ENCODE measurements at places on chromosomes 16 and 17. TPM values are rescaled to one million over a fixed set of nuclear protein-coding genes. Genes with fewer than 3 reads are reported as not detected.

DNA sequence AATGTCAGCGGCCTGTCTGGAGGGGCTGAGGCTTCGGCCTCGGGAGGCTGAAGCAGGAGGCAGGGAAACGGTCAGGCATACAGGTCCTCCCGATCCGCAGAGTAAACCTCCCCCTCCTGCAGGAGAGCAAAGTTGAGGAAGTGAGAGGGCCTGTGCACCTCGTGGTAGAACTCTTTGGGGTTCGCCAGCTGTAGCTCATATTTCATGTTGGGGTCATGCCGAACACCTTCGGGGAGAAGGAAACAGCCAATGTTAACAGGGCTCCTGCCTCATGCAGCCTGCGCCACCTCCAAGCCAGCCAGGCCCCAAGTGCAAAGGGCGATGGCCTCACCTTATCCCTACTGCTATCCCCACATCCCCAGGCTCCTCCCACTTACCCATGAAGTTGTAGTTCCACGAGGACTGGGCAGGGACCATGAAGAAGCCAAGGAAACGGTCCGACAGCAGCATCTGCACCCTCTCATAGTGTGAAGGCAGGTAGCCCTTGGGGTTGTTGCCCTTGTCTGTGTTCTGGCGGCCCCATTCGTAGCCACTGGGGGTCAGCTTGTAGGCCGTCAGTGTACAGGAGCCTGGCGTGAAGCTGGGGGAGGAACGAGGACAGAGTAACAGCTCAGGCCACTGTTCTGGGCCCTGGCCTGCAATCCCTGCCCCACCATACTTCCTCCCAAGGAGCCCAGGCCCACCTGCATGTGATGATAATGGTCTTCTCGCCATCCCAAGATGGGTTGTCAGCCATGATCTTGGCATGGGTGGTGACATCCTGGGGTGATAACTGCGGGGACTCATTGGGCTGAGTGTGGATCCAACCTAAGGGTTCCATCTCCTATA lies 1.3 kb upstream of the RILP start:
- DNase-seq, result peak; percentile 62

AMZ2 gene
- total RNA-seq, result 75.8 TPM

MYO15A gene
- 0.70 TPM for total RNA-seq

HASPIN gene
- total RNA-seq, result 25.3 TPM

GRCh38 chr16:31456988-31457360 lies 2.3 kb upstream of the ARMC5 start:
- DNase-seq, result no peak

- no peak for DNase-seq
These were observed 122.9 kb downstream of the SDK2 start for GRCh38 chr17:73521376-73521775.

GRCh38 chr17:40577611-40578065 lies 12.4 kb upstream of the CCR7 start:
- DNase-seq, result peak; percentile 87

GRCh38 chr16:67694611-67695010 lies 24.5 kb downstream of the GFOD2 start:
- DNase-seq, result no peak

DNA sequence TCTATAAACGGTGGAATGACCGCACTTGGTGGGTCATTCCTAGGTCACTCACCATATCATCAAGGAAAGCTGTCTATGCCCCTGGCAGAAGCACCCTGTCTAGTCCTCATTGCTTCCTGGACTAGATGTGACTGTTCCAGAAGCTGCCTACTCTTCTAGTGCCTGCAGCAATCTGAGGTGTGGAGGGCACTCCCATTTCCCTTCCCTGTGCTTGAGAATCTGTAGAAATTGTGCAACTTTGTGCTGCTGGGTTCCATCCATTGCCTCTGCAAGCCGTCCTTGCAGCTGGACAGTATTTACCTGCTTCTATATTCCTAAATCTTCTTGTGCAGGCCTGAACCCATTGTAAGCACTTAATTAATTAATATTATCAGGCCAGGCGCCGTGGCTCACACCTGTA lies 52.1 kb downstream of the CACNG3 start:
- no peak for DNase-seq

DNA sequence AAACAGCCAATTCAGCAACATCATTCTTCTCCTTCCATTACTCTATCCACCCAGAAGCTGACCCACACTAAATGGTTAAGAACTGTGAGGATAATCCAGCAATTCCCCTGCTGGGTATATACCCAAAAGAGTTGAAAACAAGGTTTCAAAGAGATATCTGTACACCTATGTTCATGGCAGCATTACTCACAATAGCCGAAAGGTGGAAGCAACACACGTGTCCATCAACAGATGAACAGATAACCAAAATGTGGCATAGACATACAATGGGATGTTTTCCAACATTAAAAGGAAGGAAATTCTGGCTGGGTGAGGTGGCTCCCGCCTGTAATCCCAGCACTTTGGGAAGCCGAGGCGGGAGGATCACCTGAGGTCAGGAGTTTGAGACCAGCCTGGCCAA lies 19.9 kb downstream of the MIS12 start:
- DNase-seq, result no peak

- no peak for DNase-seq
These were observed 56.0 kb upstream of the FA2H start for GRCh38 chr16:74830648-74831047.

DNA sequence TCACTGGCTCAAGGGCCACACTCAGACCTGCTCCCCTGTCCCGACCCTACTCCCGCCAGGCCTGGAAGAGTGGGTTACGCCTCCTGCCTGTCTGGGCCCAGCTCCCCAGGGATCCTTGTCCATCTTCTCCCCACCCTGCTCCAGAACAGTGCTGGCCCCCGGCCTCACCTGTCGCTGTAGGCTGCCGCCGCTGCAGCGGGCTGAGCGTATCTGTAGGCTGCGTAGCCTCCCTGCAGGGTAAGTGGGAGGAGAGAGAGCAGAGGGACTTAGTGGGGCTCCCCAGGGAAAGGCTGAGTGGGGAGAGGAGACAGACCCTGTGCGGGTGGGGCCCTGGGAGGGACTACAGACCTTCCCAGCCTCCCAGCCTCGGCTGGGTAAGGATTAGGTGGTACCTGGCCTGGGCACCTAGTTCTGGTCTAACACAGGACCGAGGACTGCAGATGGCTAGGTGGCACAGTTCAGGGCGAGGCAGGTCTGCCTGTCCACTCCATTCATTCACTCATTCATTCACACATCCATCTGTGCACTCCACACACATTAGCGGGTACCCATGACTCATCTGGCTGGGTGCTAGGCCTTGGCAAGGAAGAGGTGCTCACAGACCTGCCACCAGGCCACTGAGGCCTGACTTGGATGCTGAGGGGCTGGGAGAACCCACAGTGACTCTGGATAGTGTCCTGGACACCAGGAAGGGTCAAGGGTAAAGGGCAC lies 20.9 kb downstream of the ENGASE start:
- no peak for DNase-seq

TMEM204 gene
- 20.8 TPM for total RNA-seq

DNA sequence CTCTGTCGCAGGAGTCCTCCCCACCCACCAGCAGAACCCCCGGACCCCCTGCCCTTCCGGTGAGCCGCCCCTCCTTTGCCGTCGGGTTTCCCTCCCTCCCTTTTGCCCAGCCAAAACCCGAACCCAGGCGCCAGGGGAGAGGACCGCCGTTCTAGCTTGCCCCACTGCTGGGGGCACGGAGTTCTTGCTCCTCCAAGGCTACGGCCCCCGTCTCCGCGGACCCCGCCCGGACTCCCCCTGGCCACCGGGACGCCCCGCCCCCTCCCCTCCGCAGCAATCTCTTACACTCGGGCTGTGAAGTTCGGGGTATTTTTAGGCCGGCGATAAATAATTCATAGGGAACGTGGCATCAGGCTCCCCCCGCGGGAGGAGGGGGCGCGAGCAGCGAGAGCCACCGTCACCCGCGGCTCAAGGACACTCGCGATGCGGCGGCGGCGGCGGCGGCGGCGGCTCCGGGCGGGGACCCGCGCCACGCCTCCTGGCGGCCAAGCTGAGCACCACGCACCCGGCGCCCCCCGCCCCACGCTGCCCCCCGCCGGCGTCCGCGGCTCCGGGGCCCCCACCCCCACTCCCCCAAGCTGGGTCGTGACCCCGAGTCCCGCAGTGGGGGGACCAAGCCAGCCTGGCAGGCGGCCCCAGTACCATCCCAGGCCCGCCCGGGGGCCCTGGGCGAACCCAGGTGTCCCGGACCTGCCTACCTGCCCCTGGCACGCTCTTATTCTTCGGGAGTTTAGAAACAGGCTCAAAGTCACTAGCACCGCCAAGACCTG lies at the start of gene GRIN2C:
TSS of gene GRIN2C (minus strand) at position 427 of the 770 bp plus-strand sequence. CDS start 4,793 bp downstream, outside the sequence.
- peak; percentile 83 for DNase-seq

DNA sequence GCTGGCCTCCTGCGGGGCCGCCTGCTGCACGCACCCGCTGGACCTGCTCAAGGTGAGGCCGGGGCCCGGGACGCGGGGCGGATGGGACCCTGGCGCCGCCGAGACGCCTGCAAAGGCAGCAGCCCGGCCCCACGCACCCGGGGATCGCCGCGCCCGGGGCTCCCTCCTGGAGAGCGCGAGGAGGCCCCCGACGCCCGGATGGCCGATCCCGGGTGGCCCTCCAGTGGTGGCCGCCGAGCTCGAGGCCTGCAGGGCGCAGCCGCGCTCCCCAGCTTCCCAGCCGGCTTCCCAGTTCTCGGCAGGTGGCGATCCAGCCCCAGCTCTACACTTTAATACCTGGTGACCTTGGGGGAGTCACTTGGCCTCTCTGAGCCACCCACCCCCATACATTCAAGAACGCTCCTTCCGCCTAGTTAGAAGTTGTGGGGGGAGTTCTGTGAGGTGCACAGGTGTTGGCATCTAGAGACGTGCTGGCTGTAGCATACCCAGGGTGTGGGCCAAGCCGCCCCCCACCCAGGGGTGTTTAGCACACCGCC lies 452 bp downstream of the SLC25A10 start:
- no peak for DNase-seq

GRCh38 chr17:48500435-48501426 lies 30.1 kb downstream of the HOXB1 start:
- no peak for DNase-seq

DNA sequence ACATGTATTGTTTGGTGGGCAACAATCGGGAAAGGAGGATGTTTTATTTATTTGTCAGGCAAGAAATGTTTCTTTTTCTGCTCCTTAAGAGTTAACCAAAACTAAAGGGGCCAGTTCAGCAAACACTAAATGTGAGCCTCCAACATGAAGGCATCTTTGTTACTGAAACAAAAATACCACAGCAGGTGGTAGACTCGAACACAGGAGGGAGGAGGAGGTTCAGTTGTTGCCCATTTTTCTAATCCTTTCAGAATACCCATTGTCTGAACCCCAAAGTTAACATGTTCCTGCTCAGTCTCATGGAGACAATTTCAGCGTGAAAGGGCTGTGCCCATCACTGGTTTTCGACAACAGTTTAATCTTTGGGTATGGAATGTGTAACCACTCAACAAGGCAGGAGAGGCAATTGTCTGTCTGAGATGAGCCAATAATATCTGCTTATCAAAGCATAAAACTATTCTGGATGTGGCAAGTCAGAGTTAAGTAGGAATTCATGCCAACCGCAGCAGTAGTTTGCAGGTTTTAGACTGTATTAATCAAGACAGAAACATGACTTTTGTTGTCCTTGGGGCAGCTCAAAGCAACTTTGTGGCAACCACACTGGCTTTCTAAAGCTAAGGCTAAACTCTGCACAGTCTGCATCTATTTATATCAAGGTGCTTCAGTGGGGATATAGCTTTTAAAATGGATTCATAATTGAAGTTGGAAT lies 211.7 kb downstream of the FTO start:
- no peak for DNase-seq

- no peak for DNase-seq
These were observed 66.5 kb downstream of the GNAO1 start for GRCh38 chr16:56257666-56258342.

- no peak for DNase-seq
These were observed 17.2 kb downstream of the CYTH1 start for GRCh38 chr17:78764871-78765270.

GRCh38 chr17:13888056-13888609 lies 181.2 kb upstream of the COX10 start:
- no peak for DNase-seq

DNA sequence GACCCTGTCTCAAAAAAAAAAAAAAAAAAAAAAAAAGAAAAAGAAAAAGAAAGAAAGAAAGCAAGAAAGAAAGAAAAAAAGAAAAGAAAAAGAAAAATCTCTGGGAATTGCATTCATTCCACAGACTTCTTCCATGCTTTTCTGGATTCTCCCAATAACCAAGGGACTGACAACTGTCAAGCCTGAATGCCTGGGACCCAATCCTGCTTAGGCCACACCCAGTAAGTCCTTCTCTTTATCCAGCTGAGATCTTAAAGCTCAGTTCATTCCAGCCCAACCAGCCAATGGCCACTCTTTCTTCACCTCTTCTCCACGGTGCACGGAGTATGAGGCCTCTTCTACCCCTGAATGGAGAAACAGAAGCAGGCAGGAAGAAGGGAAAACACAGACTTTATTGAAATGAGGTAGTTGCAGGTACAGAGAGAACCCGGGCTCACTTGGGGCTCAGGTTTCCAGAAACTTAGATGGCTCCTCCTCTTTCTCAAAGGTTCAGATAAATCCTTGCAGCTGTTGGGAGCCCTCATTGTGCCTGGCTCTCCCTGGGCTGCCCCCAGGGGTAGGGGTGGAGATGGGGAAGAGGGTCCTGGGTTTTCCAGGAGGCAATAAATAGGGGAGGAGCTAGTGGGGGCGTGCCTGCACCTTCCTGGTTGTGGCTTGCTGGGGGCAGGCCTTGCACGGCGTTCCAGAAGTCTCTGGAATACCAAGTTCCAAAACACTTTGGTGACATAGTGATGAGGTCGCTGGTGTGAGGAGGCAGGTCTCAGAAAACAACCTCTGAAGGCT lies 2.5 kb downstream of the HOXB1 start:
- DNase-seq, result no peak

DNA sequence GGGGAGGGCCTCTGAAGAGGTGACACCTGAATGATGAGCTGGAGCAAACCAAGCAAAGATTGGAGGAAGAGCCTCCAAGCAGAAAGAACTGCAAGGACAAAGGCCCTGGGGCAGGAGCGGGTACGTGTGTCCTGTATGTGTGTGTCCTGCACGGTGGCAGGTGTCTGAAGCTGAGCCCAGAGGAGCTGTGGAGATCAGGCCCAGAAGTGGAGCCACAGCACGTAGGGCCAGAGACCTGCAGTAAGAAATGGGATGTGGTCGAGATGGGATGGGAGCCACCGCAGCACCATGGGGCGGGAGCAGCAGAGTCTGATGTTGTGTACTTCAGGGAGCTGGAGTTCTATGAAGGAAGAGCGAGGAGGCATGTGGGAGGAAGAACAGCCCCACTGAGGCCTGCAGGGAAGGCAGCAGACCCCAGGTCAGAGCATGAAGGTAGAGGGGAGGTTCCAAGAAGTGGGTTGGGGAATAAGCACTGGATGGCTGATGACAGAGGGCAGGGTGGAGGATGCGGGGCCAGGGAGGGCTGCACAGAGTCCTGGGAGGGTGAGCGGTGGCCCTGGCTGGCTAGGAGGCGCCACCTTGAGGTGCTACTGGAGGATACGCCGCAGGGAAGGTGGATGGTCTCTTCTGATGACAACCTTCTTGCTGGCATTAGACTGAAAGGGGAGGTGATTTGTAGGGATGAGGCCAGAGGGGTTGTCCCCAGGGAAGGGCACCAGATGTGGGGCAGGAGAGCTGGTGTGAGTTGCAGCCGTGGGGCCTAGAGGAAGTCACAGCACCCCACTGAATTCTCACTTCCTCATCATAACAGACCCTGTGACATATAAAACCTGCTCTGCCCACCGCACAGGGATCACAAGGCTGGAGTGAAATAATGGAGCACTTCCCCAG lies 10.6 kb upstream of the CETP start:
- peak; percentile 87 for DNase-seq

Data from activated CD4-positive, alpha-beta T cell treated with anti-CD3 and anti-CD28 coated beads, Interleukin-2, amount 10 ng/mL, durations not matched to agents 24 days and 14 days (primary cell).